Common myeloid progenitor, CD34-positive (primary cell): ENCODE measurements at places on chromosomes 13 and 19.

DNA sequence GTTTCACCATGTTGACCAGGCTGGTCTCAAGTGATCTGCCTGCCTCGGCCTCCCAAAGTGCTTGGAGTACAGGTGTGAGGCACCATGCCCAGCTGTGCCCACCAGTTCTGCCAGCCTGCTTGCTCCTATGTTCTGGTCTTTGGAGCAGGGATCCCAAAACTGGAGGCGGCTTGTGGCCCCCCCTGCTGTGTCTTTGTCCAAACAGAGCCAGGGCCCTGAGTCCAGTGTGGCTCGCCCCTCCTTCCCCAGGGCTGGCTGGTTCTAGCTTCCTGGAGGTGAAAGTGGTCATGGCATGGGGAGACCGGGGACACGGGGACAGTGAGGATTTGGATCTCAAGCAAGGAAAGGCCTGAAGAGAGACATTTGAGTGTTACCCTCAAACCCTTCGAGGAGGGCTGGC is 11.5 kb upstream of the TINCR start:
- DNase-seq: no peak

DNA sequence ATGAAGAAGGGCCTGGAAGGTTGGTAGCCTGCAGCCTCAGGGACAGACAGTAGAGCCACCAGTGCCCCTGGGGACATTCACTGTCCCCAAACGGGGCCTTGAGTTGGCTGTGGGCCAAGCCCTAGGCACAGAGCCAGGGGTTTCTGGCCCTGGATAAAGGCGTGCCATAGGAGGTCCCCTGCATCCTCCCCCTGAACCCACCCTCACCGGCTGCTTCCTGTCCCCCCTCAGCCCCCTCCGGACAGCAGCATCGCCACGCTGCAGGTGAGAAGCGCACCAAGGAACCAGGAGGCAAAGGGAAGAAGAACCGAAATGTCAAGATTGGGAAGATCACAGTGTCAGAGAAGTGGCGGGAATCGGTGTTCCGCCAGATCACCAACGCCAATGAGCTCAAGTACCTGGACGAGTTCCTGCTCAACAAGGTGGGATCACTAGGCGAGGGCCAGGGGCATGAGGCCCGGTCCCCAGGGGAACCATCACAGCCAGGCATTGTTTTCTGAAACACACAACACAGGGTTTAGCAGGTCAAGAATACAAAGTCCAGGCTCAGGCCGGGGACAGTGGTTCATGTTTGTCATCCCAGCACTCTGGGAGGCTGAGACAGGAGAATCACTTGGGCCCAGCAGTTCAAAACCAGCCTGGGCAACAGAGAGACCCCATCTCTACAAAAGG is 14.6 kb upstream of the USE1 start:
- no peak for DNase-seq

GRCh38 chr19:18644196-18645034 is 7.6 kb downstream of the KLHL26 start:
- DNase-seq: peak; percentile 85

DNA sequence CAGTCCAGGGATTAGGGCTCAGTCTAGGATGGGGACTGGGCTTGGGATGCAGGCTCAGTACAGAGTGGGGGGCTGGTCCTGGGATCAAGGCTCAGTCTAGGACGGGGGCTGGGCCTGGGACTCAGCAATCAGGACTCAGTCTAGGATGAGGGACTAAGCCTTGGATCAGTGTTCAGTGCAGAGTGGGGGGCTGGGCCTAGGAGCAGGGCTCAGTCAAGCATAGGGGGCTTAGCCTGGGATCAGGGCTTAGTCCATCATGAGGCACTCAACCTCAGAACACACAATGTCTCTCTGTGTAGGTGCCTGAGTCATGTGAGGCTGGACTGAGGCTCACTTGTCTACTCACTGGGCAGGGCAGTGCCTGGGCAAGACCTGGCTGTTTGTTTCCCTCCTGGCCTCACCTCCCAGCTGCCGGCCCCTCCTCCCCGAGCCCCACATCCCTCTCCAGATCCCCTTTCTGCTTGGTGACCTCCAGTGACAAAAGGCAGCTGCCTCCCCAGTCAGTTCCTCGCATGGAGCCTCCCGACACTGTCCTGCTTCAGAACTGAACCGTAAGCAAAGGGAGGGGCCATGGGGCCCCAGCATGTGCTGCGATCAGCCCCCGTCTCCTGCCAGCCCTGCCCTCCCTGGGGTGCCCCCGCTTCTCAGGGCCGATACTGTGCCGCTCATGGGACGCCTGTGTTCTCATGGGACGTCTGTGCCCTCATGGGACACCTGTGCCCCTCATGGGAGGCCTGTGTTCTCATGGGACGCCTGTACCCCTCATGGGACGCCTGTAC is 6.5 kb upstream of the S1PR4 start:
- no peak for DNase-seq

DNA sequence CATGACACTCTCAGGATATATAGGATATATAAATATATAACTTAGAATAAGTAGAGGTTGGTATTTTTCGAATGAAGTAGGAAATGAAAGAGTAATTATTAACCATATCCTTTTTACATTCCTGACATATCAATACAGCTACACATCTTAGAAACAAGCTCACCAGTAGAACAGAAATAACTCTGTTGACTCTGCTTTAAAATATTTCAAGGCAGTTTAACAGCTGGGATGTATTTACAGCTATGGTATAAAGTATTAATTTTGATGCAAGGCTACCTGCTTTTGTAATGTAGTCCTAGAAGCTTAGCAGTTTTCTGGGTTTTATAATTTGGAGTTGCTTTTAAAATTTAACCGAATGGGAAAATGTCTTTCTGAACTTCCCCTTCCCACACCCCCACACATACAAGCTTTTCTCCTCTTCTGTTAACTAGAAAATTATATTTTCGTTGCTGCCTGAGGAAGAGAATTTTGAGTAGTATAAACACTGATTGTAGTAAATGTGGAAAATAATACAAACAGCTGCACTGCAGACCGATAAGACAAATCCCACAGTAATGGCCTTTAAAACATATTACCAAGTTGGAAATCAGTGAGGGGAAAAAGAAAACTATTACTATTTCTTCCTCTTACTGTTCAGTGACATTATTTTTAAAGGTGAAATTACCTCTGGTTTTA is 147.7 kb downstream of the GGACT start:
- DNase-seq: no peak
